ENCODE measurements at places on chromosomes 5 and 9.

DNA sequence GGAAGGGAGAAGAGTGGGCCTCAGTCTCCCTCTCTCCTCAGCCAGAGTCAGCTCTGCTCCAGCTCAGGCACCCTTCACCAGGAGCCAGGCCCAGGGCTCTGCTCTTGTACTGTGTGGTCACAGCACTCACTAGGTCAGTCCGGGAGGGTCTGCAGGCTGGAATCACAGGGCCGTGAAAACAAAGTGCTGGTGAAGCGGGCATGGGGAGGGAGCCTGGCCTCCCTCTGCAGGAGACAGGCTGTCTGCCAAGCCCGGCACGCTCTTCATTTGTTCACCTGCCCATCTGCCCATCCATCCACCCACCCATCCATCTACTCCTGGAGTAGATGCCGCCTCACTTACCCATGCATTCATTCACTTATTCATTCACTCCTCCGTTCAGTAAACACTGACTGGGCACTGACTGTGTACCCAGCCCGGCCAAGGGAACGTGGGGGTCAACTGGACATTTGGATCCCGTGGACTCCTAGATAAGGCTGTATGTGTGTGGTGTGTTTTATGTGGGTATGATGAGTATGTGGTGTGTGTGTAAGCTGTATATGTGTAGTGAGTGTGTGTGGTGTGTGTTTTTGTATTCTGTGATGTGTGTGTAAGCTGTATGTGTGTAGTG, 3.6 kb downstream of the SPAAR start:
- no peak for DNase-seq

DNA sequence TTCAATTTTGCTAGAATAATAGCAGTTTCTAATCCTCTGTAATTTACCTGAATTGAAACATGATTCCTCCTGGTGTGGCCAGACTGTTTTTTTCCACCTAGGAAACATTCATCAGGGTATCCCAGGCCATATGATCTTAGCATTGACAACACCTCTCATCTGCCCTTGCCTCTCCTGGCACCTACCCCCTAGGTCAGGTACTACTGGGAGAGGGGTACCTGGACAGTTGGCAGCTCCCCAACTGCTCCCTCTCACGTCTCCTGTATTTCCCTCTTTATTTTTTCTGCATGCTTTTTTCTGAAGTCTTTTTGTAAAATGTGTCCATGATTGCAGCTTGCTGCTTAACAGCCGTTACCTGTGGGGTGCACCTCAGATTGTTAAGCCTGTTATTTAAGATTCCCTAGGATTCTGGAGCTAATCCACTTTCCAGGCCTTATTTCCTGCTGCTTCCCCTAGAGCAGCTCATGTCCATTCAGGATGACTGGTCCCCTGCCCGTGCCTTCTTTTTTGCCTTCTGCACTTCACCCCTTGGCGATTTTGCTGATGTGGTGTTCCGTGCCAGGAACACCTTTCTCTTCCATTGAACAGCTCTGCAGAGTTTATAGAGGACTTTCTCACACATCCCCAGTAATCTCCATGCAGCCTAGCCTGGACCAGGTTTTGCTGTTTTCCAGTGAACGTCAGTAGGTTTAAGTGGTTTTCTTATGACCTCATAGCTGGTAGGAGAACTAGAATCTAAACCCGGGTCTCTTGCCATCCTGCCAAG, 33.6 kb downstream of the SNX30 start:
- no peak for DNase-seq

GRCh38 chr9:116644091-116644688, 42.9 kb upstream of the TRIM32 start:
- peak; percentile 84 for DNase-seq

- peak; percentile 26 for DNase-seq
Measured at GRCh38 chr5:140073296-140073695, 30.2 kb upstream of the NRG2 start.

DNA sequence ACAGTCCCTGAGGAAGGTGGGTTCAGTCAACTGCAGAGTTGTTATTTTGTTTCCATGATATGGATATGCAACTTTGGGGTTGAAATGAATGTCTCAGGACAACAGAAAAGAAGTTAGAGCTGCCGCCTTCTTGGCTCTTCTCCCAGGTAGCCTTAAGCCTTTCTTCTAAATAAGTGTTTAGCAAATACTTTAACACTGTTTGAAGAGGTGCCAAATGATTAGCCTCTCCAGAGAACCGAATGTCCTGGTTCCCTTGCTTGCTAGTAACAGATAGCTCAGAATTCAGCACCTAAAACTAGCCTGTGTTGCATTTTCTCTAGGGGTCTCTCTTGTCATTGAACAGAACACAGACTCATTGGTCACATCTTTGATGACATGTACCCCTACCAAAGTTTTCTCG, 127.7 kb upstream of the PIK3R1 start:
- DNase-seq = peak; percentile 8

GRCh38 chr5:126527892-126528291, 67.1 kb downstream of the ALDH7A1 start:
- DNase-seq = no peak

DNA sequence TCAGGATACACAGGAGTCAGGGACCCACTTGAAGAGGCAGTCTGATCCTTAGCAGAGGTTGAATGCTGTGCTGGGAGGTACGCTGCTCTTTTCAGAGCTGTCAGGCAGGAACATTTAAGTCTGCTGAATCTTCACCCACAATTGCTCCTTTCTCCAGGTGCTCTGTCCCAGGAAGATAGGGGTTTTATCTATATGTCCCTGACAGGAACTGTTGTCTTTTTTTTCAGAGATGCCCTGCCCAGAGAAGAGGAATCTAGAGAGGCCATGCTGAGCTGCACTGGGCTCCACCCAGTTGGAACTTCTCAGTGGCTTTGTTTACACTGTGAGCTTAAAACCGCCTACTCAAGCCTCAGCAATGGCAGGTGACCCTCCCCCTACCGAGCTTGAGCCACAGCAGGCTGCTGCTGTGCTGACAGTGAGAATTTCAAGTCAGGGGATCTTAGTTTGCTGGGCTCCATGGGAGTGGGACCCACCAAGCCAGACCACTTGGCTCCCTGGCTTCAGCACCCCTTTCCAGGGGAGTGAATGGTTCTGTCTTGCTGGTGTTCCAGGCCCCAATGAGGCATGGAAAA, 169.0 kb downstream of the FBXL17 start:
- no peak for DNase-seq

DNA sequence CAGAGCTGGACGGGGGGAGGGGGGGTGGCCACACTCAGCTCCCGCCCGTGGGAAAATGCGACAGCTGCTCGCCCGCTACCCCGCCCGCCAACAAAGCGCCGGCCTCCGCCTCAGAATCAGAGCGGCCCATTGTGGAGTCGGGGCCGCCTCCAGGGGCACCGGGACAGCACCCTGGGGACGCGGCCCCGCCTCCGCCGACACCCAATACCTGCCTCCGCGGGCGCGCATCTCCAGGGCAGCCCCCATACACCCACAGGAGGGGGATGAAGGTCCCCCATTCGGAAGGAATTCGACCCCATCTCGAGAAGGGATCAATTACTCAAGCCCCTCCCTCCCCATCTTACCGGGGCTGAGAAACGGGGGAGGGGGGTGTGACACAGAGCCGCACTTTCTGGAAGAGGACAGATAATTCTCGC, 1.3 kb downstream of the NOTCH1 start:
- DNase-seq = peak; percentile 56

GRCh38 chr9:7976167-7976755, 176.7 kb upstream of the DMAC1 start:
- DNase-seq = no peak

- DNase-seq = peak; percentile 38
Measured at GRCh38 chr9:36632892-36633291, 60.2 kb downstream of the MELK start.

GRCh38 chr9:132341177-132341840, 13.5 kb downstream of the SETX start:
- no peak for DNase-seq

GRCh38 chr5:113299591-113299990, 135.2 kb downstream of the TSSK1B start:
- no peak for DNase-seq

DNA sequence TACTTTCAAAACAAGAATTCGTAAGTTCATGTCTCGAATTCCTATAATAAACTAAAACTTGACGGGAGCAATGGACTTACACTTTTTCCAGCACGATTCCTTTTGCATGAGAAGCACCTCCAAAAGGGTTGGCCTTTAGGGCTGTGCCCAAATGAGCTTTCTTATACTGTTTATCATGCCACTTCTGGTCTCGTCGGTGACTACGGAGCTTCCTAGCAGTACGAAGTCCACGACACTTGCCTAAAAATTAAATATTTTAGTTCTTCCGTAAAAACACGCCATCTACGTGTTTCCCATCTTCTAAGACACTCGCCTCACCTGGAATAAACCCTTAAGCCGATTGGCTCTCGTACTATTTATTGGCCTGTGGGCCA, 554 bp downstream of the RPS23 start:
- no peak for DNase-seq

GRCh38 chr5:131766689-131767088, 30.1 kb downstream of the FNIP1 start:
- DNase-seq = no peak

- no peak for DNase-seq
Measured at GRCh38 chr5:119666542-119666941, 37.2 kb downstream of the FAM170A start.
